ENCODE measurements at places on chromosomes 11 and 22.

- no peak for DNase-seq
Measured at GRCh38 chr22:47091246-47091651, 328.8 kb downstream of the TBC1D22A start.

DNA sequence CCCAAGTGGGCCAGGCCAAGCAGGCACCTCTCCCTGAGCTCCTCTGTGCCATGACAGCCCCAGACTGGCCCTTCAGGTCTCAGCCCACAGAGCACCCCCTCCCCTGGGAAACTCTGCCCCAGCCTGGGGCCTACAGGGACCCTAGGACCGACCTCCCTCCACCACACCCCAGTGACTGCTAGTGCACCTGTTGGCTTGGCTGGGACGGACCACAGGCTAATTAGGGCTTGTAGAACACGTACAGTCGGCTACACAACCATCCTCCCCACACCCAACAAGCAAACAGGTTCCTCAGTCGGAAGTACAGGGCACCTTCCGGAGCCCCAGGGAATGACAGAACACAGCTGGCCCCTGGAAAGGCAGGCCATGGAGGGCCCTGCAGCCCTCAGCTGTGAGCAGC, 4.3 kb downstream of the SBF1 start:
- no peak for DNase-seq

GRCh38 chr11:65135633-65136145, 1.4 kb upstream of the SYVN1 start:
- DNase-seq, result no peak

DNA sequence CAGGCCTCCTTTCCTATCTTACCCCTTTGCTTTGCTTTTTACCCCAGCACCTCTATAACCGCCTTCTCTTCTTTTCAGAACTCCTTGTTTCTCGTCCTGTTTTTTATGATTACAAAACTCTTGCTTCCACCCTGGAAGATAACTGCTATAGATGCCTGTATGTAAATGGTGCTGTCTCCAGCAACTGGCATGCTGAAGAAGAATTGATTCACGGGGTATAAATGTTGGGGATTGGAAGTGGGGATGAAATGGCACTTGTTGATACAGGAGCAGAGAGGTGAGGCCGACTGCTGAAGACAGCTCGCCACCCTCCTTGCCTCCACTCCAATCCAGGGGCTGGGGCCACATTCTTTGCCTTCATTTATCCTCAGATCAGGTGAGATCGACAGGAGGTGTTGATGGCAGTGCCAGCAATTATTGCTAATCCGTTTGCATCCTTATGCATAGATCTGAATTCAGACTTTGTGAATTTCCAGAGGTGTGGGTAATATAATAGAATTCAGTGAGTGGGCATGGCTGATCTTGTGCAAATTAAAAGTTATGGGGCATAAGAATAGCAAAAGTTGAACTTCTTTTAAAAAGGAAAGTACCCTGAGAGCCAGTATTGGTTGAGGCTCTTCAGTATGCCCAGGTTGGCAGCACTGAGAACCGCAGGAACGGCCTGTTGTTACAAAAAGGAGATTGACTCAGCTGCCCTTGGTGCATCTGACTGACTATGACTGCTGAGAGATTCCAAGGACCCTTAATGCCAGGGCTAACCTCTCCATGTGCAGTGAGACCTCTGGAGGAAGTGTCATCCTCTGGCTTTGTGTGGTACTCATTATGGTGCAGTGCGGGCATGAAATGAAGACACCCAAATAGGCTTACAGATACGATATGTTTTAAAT, 5.3 kb downstream of the NEAT1 start:
- no peak for DNase-seq

- no peak for DNase-seq
Measured at GRCh38 chr11:8298801-8299786, 35.4 kb upstream of the LMO1 start.

DNA sequence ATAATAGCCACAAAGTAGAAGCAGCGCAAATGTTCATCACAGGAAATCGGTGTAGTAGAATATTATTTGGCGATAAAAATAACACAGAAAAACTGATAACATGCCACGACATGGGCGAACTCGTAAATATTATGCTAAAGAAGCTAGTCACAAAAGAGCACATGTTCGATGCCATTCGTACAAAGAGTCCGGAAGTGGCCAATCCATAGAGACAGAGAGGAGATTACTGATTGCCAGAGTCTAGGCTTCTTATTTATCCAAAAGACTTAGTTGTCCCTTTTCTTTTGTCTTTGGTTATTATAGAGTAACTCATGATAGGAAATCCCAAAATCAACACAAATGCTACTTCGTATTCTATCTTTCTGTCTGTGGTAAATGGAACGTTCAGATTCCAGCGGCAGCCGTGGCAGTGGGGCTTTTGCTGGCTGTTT, 56.5 kb downstream of the MED15 start:
- no peak for DNase-seq

All from tibial nerve (tissue), 4 donors.